CD4-positive, alpha-beta memory T cell (primary cell): ENCODE measurements at places on chromosomes 4 and X. TPM values are rescaled to one million over a fixed set of nuclear protein-coding genes. Genes with fewer than 3 reads are reported as not detected.

- DNase-seq: no peak
Measured at GRCh38 chr4:6461301-6462165, 10.9 kb downstream of the PPP2R2C start.

DNA sequence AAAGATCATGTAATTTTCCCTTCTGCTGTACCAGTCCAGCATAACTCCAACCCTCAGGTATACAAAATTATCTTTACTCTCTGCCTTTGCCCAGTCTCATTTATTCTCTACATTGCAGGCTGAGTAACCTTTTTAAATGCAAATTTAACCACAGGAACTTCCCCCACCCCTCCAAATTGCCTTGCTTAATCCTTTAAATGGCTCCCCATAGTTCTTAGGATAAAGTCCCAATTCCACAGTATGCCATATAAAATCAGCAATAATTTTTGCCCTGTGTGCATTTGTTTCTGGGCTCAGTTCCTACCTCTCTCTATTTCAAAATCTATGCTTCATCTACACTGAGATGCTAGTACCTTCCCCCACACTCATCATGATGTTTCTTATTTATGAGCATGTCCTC, 879.7 kb downstream of the RPA4 start:
- no peak for DNase-seq

GRCh38 chrX:22424919-22425318, 152.2 kb downstream of the CBLL2 start:
- DNase-seq: no peak

DNA sequence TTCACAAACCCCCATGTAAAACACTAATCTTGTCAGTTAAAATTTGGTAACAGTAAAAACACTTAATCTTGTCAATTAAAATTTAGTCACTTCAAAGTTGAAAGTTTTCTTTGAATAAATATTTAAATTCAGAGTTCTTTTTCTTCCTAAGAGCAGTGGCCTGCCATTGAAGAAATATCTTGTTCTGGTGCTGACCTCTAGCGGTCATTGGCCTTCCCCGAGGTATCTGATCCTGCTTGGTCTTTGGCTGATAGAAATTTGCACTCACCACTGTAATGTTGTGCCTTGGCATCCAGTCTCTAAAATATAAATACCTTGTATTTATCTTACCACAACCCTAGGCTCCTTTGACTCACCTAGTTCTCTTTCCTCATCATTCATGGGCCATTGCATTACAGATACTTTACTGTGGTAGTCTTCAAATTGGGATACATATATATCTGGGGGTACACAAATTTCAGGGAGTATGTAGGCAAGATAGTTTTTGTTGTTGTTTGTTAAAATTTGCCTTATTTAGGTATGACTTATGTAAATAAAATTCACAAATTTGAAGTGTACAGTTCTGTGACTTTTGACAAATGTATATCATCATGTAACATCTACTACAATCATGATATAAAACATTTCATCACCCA, 6.7 kb upstream of the ART3 start:
- peak; percentile 62 for DNase-seq

DNA sequence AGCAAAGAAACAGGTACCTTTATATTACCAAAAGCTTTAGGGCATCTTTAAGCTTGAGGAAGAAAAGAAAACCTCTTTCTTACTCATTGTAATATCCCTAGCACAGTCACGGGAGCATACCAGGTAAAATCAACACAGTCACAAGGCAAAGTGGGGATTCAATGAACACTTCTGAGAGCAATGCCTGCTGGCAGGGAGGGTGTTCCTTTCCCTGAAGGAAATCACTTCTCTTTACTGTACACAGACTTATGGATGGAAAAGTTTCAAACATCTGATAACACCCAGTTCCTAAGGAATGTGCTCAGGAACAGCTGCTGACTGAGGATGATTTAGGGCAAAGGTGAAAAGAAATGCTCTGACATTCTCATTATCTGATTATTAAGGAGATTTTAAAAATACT, 94.8 kb downstream of the MAML3 start:
- DNase-seq: no peak

Gene RPS6KA6
- not detected for polyA plus RNA-seq
